ENCODE measurements at places on chromosomes 12 and 14.

GRCh38 chr12:49763006-49763591 is 21.7 kb downstream of the TMBIM6 start:
- peak; percentile 45 for DNase-seq

DNA sequence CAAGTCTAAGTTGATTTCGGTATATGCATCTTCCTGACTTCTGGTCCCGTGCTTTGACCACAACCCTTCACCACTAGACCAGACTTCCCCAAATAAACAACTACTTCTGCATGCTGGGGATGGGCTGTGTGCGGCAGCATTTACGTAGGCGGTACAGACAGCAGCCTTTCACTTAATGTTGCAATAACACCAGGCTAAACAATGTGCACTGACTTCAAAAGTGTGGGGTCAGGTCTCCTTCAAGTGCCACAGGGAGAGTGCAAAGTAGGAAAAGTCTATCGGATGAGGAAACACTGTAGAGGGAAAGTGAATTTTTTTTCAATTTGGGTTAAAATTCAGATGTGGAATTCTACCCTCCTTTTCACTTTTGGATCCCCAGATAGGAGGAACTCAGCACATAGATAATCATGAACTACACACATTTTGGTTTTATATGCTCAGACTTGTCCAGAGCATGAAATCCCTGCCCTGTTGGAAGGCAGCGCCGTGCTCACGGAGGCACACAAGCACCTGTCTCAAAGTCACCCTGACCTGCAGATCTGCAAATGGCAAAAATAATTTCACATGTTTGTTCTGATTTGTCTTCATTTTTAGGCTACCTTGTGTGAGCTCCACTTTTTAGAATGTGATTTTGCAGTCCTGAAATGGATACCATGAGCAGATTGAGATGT is 3.6 kb upstream of the FOS start:
- DNase-seq = peak; percentile 43

- no peak for DNase-seq
Measured at GRCh38 chr14:100027771-100028490, 37.3 kb upstream of the EVL start.

DNA sequence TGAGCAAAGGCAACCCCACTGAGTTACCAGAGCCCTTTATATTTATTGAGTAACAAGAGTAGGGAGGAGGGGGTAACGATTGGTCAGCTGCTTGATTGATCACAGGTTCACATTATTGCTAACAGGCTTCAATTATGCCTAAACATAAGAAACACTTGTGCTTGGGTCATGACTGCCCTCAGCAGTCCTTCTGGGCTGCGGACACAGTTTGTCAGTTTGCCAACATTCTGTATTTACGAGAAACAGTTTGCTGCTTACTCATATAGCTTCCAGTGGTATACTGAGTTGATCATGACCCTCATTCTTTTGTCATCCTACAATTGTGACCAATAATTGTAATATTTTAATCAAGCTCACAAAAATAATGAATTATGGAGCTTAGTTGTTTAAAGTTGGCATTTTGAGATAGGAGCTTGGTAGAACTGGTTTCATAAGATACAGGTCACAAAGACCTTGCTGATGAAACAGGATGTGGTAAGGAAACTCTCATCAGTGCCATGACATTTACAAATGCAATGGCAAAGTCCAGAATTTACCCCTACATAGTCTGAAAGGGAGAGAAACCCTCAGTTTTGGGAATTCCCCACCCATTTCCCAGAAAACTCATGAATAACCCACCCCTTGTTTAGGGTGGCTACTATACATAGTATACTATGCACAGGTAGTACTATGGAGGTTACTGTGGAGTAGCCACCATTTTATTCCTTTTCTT is 1421.0 kb upstream of the FLRT2 start:
- no peak for DNase-seq

Measured in KG1 (cell line).